ENCODE measurements at places on chromosomes 12 and 14.
A peak's percentile ranks its signal among the peaks of the same experiment; 100 is the strongest.

DNA sequence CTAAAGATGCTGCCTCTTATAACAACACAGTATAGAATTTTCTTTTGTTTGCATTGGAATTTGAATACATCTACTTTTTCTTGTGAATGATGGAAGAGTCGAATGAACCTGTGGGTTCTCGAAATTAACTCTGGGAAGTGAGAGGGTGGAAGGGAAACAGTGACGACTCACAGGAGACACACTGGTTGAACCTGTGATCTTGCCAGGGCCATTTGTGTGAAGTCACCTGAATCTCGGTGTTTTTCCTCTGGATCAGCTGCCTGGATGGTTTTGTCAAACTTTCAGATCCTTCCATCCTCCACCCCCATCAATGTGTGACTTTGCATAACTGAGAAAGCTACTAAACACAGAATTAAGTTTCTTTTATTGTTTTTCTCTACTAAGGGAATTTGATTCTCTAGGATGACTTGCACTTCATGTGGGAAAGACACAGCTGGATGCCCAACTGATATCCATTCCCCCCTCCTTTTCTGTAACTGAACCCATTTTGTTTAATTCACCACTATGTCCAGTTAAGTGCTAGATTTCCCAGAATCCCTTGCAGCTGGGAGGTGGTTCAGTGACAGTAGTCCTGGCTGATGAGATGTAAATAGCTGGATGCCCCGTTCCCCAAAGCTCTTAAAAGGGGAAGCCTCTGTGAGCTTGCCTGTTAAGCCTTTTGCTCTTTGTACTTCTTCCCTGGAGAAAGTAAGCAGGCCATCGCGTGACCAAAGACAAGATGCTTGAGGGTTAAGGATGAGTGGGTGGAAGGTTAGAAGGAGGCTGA is 6.3 kb downstream of the PPFIBP1 start:
- no peak for DNase-seq

GRCh38 chr12:26845057-26845666 is 12.2 kb upstream of the ITPR2 start:
- DNase-seq, result no peak

- no peak for DNase-seq
Observed at GRCh38 chr12:132554845-132555630, 55.3 kb downstream of the LRCOL1 start.

DNA sequence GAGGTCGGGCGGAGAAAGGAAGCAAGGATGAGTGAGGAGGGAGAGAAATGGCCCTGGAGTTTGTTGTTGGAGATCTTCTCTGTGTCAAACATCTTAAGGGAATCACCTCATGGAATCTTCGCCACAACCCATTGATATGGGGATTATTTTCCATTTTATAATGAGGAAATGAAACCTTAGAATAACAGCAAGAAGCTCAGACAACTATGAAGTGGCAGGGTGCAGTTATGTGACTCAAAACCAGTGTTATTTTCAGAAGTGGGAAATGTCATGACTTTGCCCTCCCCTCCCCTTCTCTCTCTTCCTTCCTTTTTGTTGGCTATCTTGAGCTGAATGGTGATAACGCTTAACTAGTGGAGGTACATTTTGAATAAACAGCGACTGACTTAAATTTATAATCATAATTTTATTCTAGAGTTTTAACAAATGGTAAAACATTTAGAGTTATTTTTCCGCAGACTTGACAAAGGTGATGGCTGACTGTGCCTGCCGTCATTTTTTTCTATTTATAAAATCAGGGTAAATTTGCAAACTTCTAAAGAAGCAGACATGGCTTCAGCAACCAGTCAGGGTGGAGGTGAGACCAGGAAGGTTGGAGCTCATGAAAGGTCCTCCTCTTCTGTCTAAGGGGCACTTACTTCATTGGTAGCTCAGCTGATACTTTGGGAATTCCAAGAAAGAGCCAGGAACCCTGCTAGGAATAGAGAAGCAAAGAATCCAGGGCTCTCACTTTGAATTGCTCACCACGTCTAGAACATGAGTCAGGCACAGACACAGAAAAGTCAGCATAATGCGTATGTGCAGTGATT is 232.4 kb downstream of the RGS6 start:
- no peak for DNase-seq

- no peak for DNase-seq
Observed at GRCh38 chr14:75132382-75133086, 5.7 kb upstream of the NEK9 start.

DNA sequence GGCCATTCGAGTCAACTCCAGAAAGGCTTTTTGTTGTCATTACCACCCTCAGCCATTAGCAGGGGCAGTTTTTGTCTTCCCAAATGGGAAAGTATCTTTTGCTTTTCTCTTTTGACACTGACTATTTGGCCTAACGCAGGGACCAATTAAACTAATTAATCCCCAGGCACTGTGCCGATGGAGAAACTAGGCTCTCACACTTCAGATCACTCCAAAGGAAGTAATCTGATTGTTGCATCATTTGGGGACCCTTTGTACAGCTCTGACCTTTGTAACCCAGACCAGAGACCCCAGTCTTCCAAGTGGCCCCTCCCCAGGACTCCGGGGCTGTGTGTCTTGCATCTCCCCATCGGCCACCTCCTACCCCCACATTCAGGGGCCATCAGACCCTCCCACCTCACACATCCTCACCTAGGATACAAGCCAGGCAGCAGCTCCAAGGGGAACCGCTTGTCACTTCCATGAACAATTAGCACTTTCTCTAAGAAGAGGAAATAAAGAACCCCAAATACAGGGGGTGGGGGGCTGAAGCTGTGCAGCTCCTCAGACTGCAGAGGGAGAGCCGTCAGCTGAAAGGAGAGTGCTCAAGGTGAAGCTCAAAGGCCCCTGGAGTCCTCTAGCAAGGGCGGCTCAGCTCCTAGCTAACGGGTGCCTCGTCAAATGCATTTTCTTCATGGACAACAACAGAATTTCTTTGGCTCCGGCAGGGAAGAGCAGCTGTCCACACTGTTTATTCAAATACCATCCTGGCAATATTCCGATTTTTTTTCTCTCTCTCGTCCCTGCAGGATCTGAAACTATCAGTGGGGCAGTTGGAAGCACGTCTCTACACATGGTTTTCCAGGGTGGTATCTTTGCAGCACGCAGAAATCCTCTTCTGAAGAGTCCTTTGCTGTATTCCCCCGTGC is 64.3 kb upstream of the DIO3 start:
- no peak for DNase-seq

DNA sequence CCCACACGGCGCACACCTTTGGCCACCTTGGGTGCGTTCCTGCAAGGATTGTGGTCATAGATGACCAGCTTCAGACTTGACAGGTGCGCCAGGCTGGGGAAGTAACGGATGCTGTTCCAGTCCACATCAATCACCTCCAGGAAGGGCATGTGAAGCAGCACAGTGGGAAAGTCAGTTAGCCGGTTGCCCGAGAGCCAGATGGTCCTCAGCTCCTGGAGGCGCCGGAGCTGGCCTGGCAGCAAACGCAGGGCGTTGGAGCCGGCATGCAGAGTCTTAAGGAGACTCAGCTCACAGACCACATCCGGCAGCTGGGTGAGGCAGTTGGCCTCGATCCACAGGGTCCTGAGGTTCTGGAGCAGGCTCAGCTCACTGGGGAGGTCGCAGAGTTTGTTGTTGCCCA is 581 bp downstream of the LRRC10 start:
- no peak for DNase-seq

DNA sequence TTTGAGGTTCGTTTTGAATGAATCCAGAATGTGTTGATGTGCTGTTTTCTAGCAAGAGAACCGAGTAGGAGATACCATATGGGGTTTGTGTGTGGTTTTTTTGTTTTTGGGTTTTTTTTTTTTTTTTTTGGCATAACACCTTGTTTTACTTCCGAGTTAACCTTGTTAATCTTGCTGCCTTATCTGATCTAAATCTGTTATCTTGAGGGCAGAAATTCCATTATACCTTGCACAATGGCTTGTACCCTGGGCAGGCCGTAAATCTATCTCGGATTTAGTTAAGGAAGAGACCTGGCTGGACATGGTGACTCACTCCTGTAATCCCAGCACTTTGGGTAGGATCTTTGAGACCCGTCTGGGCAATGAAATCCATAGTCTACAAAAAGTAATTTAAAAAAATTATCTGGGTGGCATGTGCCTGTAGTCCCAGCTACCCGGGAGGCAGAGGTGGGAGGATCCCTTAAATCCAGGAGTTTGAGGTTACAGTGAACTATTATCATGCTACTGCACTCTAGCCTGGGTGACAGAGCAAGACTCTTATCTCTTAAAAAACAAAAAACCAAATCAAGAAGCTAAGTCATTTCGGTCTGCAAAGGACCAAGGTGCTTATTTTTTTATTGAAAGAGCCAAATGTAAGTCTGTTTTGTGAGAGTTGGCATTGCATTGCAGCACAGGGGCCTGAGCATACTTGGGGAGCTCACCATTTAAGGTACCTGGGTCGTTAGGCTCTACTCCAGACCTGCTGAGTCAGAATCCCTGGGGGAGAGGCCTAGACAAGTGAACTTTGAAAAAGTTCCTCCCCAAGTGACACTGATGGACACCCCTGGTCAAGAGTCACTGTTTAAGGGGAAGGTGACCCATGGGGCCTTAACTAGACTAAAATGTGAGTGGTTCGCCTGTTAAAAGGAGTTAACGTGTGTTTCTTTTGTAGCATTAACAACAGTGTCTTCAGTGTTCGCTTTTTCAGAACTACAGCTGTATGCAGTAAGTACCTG is 6.7 kb downstream of the DLST start:
- DNase-seq, result no peak

- no peak for DNase-seq
Observed at GRCh38 chr14:100747736-100748135, 21.0 kb downstream of the DLK1 start.

- DNase-seq, result no peak
Observed at GRCh38 chr12:48413388-48413787, 59.0 kb upstream of the ANP32D start.

- no peak for DNase-seq
Observed at GRCh38 chr14:95577870-95578269, 43.0 kb downstream of the GLRX5 start.

GRCh38 chr14:80202888-80203562 is 8.3 kb downstream of the DIO2 start:
- DNase-seq, result no peak

DNA sequence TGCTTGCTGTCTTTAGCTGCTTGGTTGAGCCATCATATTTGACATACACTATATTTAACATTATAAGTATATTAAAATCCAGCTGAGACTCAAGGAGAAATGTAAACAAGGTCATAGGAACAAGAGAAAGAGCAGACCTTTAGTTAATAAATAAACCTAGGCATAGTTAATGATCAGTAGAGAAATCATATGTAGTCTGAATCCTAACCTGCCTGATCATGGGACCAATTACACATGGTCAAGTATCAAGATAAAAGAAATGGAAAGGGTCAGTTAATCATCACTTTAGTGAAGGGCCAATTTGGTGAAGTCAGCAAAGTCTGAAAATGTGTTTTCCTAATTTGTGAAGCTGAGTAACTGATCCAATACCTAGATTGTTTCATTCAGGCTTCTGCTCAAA is 7.5 kb downstream of the RNF212B start:
- peak; percentile 5 for DNase-seq

- no peak for DNase-seq
Observed at GRCh38 chr14:74630881-74631690, 19.0 kb upstream of the LTBP2 start.

- DNase-seq, result no peak
Observed at GRCh38 chr12:63224396-63224795, 73.4 kb upstream of the AVPR1A start.

GRCh38 chr12:42396473-42397259 is 70.7 kb downstream of the PPHLN1 start:
- DNase-seq, result no peak

- DNase-seq, result no peak
Observed at GRCh38 chr12:94193168-94193567, 44.8 kb downstream of the PLXNC1 start.

- DNase-seq, result no peak
Observed at GRCh38 chr12:48121522-48121921, 2.4 kb downstream of the PFKM start.

DNA sequence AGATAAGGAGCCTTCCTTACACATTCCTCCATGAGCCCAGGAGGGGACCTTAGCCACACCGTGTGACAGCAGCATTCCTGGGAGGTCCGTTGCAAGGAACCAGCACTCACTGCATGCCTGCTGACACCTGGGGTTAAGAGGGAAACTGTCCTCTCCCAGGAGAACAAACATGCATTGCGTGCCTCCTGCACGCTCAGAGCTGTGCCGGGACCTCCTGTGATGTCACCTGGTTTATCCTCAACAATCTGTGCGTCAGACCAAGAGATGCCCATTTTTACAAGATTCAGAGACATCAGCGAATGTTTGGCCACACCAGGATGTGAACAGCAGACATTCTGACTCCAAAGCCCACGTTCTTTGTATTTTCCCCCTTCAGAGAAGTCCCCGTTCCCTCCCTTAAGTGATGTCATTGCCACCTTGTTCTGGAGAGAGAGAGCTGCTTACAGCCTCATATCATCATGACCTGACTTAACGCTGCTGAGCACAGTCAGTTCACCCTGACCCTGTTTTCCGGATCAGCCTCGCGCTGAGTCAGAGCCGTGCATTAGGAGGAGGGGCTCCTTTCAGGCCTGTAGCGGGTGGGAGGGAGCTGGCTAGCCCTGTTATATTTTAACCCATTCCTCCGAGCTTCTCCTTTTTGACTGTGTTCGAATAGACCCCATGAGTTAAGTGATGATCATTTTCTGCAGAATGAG is 36.2 kb downstream of the TMEM120B start:
- DNase-seq, result peak; percentile 82

DNA sequence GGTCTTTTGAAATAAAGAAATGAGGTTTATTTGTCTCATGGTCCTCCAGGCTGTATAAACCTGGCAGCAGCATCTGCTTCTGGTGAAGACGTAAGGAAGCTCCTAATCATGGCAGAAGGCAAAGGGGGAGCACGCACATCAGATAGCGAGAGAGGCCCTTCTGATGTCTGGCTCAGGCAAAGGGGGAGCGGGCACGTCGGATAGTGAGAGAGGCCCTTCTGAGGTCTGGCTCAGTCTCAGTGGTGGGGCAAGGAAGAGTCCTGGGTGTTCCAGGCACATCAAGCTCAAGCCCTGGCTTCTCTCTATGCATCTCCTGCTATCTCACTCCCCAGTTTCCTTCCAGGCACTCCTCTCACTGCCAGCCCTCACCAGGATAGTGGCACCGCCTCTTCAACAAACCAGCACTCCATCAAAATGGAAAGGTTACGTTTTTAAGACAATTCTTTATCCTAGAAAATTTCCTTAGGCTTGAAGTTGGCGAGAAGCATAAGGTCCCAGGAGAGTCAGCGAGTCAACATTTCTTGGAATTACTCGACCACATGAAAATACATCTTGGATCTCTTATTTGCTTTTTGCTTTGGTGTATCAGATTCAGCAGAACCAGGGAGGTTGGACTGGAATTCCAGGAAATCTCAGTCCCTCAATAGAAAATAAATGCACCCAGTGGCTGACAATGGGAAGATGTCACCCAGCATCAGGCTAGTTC is 189.6 kb upstream of the TMEM132C start:
- no peak for DNase-seq

DNA sequence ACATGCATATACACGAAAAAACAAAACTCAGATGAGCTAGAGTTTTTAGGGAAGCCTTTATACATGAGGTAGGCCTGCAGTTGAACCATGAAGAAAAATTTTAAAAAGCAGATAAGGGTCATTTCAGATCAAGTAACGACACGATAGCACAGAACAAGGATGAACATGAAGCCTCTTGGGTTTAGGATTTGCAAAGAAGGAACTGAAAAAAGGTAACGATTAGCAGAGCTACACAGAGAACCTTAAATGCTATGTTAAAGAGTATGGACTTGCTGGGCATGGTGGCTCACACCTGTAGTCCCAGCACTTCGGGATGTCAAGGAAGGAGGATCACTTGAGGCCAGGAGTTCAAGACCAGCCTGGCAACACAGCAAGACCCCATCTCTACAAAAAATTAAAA is 96.1 kb upstream of the HECTD1 start:
- DNase-seq, result no peak

- no peak for DNase-seq
Observed at GRCh38 chr12:15322164-15323061, at the start of gene PTPRO. Gene PTPRO (plus strand): TSS chr12:15322508.

All from kidney epithelial cell (primary cell).